ENCODE measurements at places on chromosomes 4 and X.

GRCh38 chr4:89420507-89420906 is 112.9 kb upstream of the GPRIN3 start:
- no peak for DNase-seq

GRCh38 chrX:3713937-3714434 is 537 bp upstream of the PRKX start:
- DNase-seq = no peak

GRCh38 chr4:139957986-139958738 is 195.8 kb downstream of the MAML3 start:
- no peak for DNase-seq

DNA sequence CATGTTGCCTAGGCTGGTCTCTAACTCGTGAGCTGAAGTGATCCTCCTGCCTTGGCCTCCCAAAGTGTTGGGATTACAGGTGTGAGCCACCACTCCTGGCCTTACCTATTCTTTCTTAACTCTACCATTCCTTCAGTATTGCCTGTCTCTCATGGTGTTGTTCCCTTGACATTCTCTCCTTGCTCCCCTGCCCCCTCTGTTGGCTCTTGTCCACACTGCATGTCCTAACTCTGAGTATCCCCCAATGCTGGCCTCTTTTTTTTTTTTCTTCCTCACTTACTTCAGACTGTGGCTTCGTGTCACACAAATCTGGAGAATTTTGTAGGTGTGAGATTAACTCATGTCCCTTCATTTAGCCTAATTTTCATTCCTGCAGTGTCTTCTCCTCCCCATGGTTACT is 22.9 kb upstream of the FRMPD4 start:
- no peak for DNase-seq

GRCh38 chr4:148126825-148127224 is 315.4 kb downstream of the NR3C2 start:
- DNase-seq = no peak

DNA sequence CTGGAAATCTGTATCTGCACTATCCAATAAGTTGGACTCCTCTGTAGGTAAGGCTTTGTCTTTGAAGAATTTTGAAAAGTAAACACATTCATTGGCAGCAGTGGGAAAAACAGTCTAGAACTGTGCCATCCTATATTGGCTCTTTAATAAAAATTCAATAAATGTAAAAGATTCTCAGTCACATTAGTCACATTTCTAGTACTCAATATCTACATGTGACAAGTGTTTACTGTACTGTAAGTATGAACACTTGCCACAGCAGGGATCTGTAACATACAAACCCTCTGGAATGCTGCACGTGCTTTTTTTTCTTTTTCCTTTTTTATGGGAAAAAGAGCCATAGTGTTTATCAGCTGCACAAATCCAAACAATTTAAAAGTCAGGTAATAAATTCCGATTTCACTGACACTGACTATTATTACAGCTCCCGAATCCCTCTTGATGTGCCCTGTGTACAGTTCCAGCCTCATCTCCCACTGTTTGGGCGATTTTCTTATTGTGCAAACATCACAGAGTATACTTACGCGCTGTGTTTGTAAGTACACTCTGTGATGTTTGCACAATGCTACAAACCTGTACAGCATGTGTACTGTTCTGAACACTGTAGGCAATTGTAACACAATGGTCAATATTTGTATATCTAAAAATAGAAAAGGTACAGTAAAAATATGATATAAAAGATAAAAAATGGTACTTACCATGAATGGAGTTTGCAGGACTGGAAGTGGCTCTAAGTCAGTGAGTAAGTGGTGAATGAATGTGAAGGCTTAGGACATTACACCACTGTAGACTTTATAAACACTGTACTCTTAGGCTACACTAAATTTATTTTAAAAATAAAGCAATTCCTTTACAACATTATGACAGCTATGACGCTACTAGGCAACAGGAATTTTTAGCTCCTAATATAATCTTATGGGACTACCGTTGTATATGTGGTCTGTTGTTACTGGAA is 8.7 kb downstream of the PYURF start:
- no peak for DNase-seq

GRCh38 chr4:119629142-119629471 is 503 bp upstream of the PDE5A start:
- no peak for DNase-seq

GRCh38 chr4:169621731-169622492 is 1.5 kb downstream of the CLCN3 start:
- peak; percentile 17 for DNase-seq

GRCh38 chr4:41757521-41758156 is 9.1 kb upstream of the PHOX2B start:
- DNase-seq = no peak

DNA sequence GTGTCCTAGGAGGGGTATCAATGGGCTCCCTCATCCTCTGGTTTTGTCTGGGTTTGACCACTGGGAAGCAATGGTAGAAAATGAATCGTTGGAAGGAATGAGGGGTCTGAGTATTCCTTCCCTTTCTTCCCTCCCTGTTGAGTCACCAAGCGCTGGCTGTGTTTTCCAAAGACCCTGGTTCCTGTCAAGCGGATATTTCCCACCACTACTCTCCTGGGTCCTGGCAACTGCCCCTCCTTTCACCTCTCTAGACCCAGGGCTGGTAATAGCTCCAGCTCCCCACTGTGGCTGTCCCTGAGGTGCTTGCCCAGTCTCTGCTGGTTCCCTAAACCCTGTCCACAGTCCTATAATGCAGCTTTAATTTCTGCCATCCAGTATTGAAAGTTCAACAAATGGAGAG is 22.2 kb downstream of the SMIM43 start:
- no peak for DNase-seq

DNA sequence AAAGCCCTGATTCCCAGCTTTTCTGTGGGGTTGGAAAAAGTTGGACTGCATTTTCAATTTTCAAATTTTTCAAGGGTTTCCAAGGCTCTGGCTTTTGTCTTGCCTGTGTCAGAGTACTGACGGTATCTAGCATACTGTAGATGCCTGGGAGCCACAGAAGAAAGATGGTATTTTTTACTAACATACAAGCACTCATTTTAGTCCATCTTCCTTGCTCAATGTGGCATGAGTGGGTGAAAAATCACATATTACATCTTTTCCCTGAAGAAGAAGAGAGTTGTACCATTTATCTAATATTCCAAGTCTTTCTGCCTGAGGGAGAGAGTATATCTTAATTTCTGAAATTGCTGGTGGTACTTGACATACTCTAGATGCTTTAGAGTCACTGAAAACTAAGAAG is 738.6 kb upstream of the ADGRL3 start:
- no peak for DNase-seq

- no peak for DNase-seq
These were observed 419.7 kb downstream of the FAT4 start for GRCh38 chr4:125734504-125734903.

Data from AG08395 (cell line).